Esophagus squamous epithelium (tissue), 5 donors: ENCODE measurements at places on chromosomes 2 and 18. TPM values are rescaled to one million over a fixed set of nuclear protein-coding genes. Genes with fewer than 3 reads are reported as not detected.

DNA sequence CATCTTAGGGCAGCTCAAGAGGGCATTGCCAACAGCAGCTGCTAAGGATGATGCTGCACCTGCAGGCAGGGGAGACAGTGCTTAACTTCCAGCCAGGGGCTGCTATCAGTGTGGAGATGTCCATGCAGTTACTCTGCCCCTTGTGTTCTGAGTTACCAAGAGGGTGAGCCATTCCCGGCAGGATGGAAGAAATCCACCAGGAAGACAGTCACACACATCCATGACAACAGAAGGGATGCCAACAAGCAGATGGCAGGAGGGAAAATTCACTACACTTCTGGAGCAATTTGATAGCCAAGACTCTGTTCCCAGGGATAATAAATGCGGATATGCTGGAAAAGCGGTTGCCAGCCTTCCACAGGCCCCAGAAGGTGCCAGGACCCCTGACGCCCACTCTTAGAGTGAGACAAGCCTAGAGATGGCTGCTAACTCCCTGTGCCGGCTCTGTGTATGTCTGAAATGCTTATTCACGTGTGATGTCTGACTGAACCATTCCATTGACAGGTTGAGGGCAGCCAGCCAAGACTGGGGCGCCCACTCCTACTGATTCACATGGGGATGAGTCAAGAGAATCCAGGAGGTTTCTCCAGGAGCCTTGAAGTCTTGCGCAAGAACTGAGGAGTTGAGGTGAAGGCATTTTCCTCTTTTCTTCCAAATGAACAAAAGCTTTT is 24.5 kb downstream of the LOXHD1 start:
- H3K36me3 ChIP-seq: no peaks in the 10 kb centered on the region
- no peak for DNase-seq
- no peak overlapping the region for H3K27ac ChIP-seq
- no peak overlapping the region for H3K4me3 ChIP-seq

DNA sequence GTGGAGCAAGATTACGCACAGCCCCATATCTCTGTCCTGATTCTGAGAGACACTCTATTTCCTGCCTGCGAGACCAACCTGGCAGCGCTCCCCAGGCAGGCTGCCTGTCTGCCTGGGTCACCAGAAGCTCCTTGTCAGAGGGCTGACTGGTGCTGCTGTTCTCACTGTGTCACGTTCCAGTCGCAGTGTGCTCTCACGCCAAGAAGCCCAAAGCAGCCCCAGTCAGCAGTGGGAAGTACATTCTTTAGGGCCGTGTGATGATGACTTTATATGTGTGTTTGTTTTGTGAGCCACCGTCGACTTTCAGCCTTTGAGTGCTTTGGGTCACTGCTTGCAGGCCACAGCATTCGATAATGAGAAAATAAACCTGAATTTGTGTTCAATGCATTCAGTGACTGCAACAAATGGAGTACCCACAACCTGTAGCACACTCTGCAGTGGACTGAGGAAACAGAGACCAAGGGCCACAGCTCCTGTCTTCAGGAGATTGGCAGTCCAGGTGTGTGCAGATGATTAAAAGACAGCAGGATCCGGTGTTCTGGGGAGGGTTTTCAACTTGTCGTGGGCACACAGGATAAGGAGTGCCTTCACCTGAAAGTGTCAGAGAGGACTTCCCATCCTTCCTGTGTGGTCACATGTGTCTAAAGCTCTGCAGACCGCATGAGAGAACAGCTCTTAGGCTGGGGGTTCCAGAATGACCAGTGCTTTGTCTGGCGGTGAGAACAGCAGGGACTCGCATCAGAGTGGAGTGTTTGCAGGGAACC is 4.8 kb downstream of the TNFRSF11A start:
- peaks cover 7% of the 10 kb centered on the region for H3K4me1 ChIP-seq
- H3K27ac ChIP-seq: no peak overlapping the region
- H3K27me3 ChIP-seq: peaks cover 7% of the 10 kb centered on the region
- no peak overlapping the region for H3K4me3 ChIP-seq
- DNase-seq: no peak

- H3K27me3 ChIP-seq: no peaks in the 10 kb centered on the region
- no peak overlapping the region for H3K4me3 ChIP-seq
- peak overlapping the region; percentile 77 for H3K27ac ChIP-seq
- H3K36me3 ChIP-seq: no peaks in the 10 kb centered on the region
Measured at GRCh38 chr2:128347701-128348539, 29.3 kb upstream of the HS6ST1 start.

- H3K4me1 ChIP-seq: peaks cover 6% of the 10 kb centered on the region
- H3K36me3 ChIP-seq: no peaks in the 10 kb centered on the region
- no peak overlapping the region for H3K4me3 ChIP-seq
- DNase-seq: no peak
- H3K27me3 ChIP-seq: no peaks in the 10 kb centered on the region
Measured at GRCh38 chr2:174235680-174236079, 12.7 kb downstream of the OLA1 start.

- no peak for DNase-seq
- no peak overlapping the region for H3K4me3 ChIP-seq
- no peaks in the 10 kb centered on the region for H3K27me3 ChIP-seq
- no peak overlapping the region for H3K27ac ChIP-seq
- H3K36me3 ChIP-seq: no peaks in the 10 kb centered on the region
Measured at GRCh38 chr2:24459224-24460161, 31.6 kb upstream of the NCOA1 start.

DNA sequence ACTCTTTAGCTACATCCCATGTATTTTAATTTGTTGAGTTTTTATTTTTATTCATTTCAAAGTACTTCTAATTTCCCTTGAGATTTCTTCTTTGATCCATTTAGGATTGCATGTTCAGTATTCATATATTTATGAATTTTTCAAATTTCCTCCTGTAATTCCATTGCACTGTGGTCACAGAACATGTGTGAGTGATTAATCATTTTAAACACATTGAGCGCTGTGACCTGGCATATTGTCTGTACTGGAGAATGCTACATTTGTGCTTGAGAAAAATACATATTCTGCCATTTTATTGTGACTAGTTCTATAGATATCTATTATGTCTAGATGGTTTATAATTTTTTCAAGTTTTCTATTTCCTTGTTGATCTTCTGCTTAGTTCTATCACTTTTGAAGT is 353.7 kb downstream of the RAD51AP2 start:
- H3K27ac ChIP-seq: no peak overlapping the region
- H3K27me3 ChIP-seq: no peaks in the 10 kb centered on the region

- H3K27me3 ChIP-seq: no peaks in the 10 kb centered on the region
- H3K4me1 ChIP-seq: no peaks in the 10 kb centered on the region
- no peaks in the 10 kb centered on the region for H3K36me3 ChIP-seq
- DNase-seq: no peak
Measured at GRCh38 chr2:141499123-141499522, 631.7 kb downstream of the LRP1B start.

GRCh38 chr2:215664847-215665525 is 229.1 kb upstream of the FN1 start:
- H3K36me3 ChIP-seq: no peaks in the 10 kb centered on the region
- no peak for DNase-seq
- no peaks in the 10 kb centered on the region for H3K4me1 ChIP-seq

DNA sequence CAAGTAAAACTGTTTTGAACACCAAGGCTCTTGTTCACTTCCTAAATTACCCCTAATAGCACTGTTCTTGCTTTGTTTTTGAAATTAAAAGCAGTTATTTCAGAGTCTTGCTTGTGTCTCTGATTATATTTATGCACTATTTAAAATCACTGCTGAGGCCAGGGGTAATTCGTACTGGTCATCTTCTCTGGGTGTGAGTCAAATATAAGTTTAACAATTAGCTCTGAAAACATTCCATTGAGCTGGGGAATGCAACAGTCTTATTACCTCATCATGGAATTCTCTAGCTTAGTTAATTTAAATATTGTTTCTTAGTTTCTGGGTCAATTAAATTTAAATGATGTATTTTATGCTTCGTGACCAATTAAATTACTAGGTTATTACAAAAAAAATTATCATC is 135.0 kb downstream of the MEIS1 start:
- H3K27me3 ChIP-seq: no peaks in the 10 kb centered on the region
- DNase-seq: no peak
- H3K4me1 ChIP-seq: peaks cover 3% of the 10 kb centered on the region
- H3K36me3 ChIP-seq: no peaks in the 10 kb centered on the region
- H3K27ac ChIP-seq: no peak overlapping the region

DNA sequence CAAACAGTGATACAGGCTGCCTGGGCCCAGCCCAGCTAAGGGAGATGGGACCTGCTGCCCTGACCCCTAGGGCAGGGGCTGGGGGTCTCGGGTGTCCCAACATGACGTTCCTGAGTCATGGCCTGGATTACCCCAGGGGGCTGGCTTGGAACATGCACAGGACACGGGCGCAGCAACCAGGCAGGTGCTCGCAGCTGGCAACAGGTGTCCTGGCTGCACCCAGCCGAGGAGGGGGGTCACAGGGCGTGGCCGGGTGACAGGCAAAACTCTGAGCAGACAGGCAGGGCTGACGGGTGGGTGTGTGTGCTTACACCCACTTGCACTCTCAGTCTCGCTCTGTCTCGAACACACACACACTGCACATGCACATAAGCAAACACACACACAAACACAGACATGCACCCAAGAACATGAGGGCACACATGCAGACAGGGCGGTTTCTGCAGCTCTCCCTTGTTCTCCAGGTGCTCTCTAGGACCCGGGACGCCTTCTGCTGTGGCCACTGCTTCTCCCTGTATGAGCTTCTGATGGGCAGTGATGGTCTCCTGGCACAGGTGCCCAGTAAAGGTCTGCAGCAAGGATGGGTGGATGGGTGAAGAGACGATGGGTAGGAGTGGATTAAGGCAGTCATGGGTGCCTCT is 33.7 kb upstream of the TAF1B start:
- H3K36me3 ChIP-seq: no peaks in the 10 kb centered on the region
- H3K4me3 ChIP-seq: no peak overlapping the region
- no peaks in the 10 kb centered on the region for H3K27me3 ChIP-seq

DNA sequence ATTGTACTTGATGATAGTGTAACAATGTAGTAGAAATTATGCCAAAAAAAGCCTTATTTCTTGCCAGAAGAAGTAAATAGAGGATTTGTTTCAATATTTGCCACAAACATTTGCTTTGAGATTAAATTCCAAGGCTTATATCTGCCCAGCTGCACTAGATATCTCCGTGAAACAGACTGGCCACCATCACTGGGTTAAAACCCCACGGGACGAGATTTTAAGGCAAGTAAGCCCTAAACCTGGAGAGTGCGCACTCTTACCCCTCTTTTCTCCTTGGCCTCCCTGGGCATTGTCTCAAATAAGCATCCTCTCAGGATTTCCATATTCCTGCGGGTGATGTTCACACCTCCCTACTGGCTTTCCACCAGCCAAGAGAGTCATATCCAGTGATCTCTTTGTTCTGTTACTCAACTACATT is 334.4 kb downstream of the AGPS start:
- no peaks in the 10 kb centered on the region for H3K36me3 ChIP-seq
- no peak overlapping the region for H3K4me3 ChIP-seq
- DNase-seq: no peak
- H3K27me3 ChIP-seq: no peaks in the 10 kb centered on the region
- no peaks in the 10 kb centered on the region for H3K4me1 ChIP-seq

RTP5 gene
- total RNA-seq: not detected

SCTR gene
- not detected for total RNA-seq

DLGAP1 gene
- 0.09 TPM for total RNA-seq

TCF23 gene
- not detected for total RNA-seq
